ENCODE measurements at places on chromosomes 3 and 15. TPM values are rescaled to one million over a fixed set of nuclear protein-coding genes. Genes with fewer than 3 reads are reported as not detected.

DNA sequence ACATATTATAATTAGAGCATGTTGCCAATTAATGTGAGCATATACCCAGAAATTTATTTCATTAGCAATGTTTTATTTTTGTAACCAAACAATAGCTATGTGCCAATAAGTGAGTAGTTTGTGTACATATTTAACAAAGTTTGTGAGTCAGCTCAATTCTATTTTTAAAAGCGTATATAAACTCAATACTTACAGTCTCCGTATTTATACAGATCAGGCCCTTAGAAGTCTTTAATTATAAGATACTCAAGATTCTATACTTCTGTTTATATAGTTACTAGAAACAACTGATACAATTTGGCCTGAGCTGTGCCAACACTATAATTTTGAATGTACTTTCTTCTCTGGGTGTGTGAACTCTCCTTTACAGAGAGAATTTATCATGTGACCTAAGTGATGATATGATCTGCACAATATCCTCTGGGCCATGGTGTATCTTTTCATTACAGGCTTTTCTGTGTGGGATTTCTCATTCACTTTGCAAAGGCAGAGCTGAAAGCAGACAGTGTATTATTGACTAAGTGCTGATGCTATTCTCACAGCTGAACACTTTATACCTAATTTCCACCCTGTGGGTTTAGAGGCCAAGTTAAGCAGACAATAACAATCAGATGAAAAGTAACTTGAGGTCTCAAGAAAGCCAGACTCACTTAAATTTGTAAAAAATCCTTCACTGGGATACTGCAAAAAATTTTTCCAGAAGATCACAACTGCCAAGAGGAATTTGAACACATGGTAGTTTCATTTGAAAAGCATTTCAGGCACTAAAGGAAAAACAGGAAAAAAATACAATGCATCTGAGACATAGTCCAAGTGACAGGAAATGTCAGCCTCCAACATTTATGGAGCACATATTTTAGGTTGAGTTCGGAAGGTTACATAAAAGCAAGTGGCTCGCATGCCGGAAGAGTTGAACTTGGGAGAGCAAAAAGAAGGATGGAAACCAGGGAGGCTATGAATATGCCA lies 277.9 kb upstream of the SEMA6D start:
- DNase-seq: no peak

DNA sequence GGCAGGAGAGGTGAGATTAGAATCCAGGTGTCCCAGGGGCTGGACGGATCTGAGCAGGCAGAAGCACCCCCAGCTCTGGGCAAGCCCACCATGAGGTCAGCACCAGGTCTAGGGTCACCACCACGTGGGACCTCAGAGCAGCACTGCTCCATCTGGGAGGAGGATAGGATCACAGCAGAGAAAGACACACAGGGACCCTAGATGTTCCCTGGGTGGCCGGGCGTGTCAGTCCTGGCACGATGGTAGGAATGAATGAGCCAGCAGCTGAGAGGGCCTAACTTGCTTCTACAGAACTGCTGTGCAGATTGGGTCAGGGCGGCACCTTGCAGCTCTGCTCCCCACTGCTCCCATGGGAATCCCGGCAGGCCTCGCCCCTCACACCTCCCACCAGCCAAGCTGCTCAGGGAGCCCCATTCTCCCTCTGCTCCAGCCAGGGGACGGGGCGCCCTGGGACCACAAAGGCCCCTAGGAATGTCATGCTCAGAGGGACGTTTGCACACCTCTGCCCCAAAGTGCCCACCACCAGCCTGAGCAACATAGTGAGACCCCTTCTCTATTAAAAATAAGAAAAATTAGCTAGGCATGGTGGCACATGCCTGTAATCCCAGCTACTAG lies 66.3 kb downstream of the ZNF445 start:
- no peak for DNase-seq

DNA sequence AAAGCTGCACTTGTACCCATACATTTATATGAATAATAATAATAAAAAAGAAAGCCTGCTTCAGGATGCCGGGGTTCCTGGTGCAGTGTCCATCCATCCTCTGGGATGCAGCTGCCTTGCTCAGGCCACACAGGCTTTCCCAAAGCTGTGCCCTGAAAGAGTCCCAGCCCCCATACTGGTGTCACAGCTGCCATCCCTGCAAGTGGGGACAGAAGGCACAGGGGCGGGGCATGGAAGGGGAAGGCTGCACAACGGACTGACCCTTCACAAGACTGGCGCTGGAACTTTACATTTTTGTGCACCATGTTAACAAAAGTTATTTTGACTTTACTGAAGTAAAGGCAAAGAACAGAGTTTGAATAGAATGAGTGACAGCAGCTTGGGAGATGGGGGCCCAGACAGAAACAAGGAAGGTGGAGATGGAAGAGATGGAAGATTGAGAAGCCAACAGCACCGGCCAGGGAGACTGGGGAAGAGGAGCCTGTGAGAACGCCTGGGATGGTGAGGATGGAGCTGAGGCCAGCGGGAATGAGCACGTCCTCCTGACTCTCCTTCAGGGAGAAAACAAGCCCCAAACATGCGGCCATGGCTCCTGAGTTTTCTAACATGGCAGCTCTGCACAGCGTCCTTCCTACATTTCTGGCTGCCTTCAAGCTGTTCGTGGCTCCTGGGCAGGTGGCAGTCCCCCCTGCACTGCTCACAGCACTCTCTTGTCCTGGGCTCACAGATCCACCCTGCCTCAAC lies 73.1 kb downstream of the ABTB1 start:
- no peak for DNase-seq

DNA sequence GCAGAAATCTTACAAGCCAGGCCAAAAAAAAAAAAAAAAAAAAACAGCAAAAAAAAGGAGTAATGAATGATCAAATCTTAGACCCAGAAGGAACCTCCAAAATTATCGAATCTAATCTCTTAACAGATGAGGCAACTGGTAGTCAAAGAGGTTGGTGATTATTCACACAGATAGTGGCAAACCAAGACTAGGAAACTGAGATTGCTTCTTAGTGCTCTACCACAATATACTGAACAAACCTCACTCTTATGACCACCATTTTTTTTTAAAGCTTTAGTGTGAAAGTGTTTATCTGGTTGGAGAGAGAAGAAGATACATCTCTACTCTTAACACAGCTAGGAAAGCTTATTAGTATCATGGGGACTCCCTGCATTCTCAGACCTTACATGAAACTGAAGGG lies 17.3 kb downstream of the ATOSA start:
- no peak for DNase-seq

- DNase-seq: no peak
Measured at GRCh38 chr3:155495387-155495786, 201.9 kb upstream of the STRIT1 start.

DNA sequence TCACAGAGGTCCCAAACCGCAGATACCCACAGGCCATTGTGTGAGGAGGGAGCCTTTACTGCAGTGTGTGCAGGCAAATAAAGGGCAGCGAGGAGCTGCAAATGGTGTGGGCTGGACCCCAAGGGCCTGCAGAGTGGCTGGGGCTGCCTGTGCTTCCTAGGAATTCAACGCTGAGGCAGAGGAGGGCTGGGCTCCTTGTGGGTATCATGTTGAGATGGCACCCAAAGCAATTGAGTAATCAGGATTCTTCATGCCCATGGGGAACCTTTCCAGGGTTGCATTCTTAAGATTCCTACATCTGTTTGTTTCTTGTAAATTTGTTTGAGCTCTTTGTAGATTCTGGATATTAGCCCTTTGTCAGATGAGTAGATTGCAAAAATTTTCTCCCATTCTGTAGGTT lies 85.4 kb upstream of the LIPC start:
- no peak for DNase-seq

- DNase-seq: no peak
Measured at GRCh38 chr15:74201710-74202420, 722 bp downstream of the STRA6 start.

DNA sequence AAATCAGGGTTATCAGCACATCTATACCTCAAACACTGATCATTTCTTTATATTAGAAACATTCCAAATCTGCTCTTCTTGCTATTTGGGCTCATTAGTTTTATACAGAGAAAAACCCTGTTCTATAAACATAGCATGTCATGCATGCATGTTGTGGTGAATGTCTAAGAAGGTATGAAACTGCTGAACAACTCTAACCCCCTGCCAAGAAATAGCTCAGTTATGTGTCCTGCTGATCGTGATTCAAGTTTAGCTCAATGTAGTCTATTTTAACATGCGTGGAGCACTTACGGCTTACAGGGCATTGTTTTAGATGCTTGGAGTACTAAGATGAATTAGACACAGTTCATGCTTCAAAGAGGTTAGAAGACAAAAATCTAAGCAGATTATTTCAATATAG lies 35.8 kb downstream of the MYH15 start:
- no peak for DNase-seq

DNA sequence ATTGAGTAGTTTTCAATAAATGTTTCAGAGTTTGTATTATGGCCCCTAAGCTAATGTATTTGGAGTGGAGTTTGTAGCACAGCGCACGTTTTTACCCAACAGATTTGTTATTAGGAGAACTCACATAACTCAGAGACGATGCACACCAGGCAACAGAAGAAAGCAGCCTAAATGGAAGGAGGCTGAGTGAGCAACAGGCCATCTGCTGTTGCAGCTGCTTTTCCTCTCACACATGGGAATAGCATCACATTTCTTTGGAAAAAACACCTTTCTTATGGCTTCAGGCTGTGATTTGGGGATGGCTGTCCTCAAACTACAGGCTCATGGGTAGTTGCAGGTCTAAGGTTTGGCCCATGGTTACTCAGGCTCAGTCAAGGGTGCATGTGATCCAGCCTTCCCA lies 469.3 kb upstream of the MCTP2 start:
- DNase-seq: no peak

DNA sequence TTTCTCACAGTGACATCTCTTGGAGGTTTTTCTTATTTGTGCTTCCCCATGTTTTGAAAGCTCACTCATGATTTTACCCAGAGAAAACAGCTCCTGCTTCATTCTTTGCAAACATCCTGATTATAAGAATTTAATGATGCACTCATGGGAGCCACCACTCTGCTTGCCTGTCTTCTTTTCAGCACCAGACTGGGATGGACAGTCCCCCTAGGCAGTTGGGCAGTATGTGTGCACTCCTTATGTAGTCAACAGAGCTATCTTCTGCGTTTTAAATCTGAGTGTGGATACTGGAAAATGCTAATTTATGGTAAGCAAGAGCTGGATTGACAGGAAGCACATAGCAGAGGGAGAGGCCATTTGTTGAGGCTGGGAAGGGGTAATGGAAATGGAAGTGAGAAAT lies 276.1 kb downstream of the AGBL1 start:
- DNase-seq: no peak

DNA sequence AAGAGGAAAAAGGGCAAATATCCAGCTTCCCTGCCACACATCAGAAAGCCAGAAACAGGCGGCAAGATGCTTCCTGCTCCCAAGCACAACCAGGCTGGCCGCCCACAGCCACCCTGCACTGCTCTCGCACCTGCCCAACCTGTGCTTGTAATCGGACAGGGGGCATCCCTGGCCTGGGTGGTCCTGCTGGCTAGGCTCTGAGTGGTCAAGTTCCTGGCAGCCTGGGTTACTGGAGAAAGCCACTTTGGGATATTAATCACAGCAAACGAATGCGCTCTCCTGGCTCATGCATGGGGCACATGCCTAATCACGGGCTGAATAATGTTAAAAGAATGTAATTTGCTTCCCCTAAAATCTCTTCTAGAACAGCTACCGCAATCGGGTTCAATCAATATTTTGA lies 442.4 kb downstream of the MCTP2 start:
- no peak for DNase-seq

DNA sequence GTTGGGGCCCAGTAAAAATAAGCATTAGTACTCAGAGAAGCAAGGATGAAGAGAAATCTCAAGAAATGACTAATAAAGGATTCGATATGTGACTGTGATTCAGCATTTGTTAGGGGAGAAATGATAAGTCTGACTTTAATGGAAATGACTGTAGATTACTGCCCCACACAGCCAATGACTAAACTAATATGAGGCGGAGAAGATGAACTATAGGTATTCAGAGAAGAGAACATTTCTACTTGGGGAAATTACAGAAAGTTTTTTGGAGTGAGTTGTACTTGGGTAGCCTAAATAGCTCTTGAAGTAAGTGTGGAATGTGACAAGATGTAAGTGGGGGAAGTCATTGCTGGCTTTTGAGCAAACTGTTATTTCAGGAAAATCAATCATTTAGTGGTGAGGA lies 380.0 kb downstream of the PDCD6IP start:
- no peak for DNase-seq

- DNase-seq: peak; percentile 59
Measured at GRCh38 chr3:24495326-24495994, 810 bp upstream of the THRB start.

- DNase-seq: no peak
Measured at GRCh38 chr15:45794712-45795439, 160.0 kb downstream of the SQOR start.

Gene MKRN2OS
- total RNA-seq: not detected

Gene FGD5
- 21.8 TPM for total RNA-seq

Gene SPTBN5
- total RNA-seq: under 0.01 TPM

Gene STAB1
- 19.1 TPM for total RNA-seq

Measured in hematopoietic multipotent progenitor cell (in vitro differentiated cells).